A549 treated with AZD2906 at 1 μM for 4 hours (cell line): ENCODE measurements at places on chromosomes 3 and 15. TPM values are rescaled to one million over a fixed set of nuclear protein-coding genes. Genes with fewer than 3 reads are reported as not detected.

Gene SSUH2
- total RNA-seq = 0.60 to 1.1 TPM (median 1.0 TPM) in 5 replicates

Gene TEX55
- total RNA-seq = 0.08 TPM in 1 of 5 replicates, not detected in the others

Gene ERICH6
- total RNA-seq = 0.10 TPM in 1 of 5 replicates, not detected in the others

Gene CIP2A
- 14.2 to 18.8 TPM (median 17.7 TPM) in 5 replicates for total RNA-seq

Gene AADACL2
- not detected in 5 replicates for total RNA-seq
